GM12865 (cell line): ENCODE measurements at places on chromosomes 7 and 10.

- no peak for DNase-seq
Measured at GRCh38 chr7:54888067-54888733, 129.2 kb upstream of the SEC61G start.

DNA sequence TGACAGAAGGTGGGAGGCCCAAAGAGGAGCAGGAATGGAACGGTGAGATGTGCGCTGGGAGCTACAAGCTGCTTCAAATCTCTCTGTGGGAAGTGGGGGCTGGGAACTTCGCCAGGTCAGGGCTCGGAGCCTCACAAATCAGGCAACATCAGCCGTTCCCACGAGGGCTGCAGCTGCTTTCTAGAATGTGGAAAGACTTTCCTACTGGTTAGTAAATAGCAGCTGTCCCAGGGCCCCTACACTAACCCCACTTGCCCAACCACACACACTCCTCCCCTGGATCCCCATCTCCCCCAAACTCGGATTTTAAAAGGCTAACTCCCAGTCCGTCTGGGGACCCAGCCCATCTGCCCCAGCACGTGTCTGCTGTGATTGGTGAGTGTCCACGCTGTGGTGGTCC, 40.6 kb upstream of the PITRM1 start:
- DNase-seq, result no peak

DNA sequence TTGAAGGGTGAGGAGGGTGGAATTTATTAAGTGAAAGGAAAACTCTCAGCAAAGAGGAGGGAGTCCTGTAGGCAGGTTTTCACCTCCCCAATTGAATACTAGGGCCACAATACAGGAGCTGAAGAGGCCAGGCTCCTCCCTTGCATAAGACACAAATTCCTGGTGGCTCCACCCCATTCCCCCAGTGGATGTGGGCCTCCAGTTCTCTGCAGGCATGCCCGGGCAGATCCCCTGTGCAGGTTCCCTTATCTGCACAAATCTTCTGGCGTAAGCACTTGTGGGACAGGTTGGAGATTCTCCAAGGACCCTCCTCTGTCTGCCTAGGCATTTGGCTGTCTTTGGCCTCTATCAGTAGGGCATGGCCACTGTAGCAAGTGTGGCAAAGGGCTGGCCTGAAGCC, 847.1 kb upstream of the MBL2 start:
- peak; percentile 1 for DNase-seq

- DNase-seq, result no peak
Measured at GRCh38 chr7:68434857-68435256, 1163.4 kb upstream of the AUTS2 start.

GRCh38 chr7:17903337-17903736, 37.0 kb downstream of the SNX13 start:
- no peak for DNase-seq

DNA sequence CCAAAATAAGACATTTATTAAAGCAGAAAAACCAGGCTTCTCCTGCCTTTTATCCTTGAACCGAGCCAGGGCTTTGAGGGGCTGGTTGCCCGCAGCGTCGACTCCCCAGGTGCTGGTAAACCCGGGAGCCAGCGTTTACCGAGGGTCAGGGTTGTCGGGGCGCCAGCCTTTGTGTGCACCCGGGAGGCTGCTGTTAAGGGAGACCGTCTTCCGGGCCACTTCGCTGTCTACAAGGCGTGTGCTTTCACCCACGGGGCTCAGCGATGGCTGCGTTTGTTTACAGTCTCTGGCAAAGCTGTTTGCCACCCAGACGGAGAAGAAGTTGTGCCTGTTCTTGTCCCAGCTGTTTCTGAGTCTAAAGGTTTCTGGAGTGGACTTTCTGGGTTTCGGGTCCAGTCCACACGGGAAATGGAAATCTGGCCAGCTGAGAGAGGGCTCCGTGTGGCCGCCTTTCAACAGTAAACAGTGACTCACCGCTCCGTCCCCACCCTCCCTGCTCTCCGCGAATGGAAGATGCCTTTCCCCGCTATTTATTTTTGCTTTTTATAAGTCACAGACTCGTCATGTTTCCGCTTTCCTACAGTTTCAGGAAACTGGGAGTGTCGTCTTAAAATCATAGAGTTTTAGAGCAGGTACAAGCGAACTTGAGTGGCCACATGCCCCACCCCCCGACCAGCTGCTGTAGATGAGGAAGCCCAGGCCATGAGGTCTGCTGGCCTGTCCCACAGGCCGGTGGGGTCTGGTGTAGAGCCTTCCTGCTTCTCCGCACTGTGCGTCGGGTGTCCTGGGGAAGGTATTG, 2.2 kb downstream of the MAFK start:
- peak; percentile 50 for DNase-seq

DNA sequence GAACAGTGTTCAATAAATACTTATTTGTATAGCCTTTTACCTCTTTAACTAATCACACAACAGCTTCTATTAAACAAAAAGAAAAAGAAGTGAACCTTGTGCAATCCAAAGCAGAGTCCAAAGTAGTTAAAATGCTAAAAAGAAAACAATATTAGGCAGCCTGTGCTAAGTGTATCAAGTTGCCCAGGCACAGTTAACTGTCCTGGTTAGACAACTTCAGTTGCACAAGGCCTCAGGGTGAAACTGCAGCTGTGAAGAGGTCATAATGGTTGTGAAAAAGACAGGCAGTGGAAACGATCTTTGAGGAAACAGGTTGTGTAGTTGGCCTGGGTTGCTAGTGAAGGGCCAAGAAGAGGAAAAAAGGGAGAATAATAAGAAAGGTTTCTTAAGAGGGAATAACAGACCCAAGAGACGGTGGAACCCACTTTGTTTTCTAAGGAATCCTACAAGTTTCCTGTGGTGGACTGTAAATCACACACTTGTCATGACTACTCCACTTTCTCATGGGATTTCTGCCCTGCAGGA, 6.0 kb upstream of the CROT start:
- no peak for DNase-seq

- no peak for DNase-seq
Measured at GRCh38 chr7:925601-926000, 28.9 kb downstream of the ADAP1 start.

DNA sequence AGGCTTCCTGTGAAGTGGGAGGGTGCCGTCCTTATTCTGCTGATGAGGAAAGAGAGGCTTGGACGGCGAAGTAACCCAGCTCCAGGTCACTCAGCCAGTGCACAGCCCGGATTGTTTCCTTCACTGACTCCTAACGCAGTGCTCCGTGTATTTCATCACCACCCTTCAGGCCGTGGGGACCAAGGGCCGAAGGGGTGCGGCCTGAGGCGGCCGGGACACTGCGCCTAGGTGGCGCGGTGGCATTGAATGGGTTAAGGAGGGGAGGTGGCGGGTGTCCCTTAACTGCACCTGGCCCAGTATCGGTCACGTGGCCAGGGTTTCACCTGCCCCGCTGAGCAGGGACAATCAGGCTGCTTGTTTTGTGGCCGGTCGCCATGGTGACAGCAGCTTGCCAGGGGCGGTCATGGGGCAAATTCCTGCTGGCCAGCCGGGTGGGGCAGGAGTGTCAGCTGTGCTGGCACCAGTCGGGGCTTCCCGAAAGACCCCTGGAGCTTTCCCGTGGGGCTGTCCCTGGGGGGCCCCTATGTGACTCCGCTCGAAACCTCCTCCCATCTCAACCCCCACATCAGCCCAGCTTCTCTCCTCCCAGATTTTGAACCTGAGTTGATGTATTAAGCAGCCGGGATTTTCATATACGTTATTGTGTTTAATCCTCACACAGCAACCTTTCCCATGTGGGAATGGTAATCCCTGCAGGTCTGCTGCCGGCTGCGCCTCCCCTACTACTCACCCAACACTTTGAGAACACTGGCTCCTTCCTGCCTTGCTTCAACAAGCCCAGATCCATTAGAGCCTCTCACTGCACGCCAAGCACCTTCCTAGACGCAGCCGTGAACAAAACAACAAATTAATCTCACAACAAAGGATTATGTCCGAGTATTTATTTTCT, 4.4 kb upstream of the ABHD11 start:
- peak; percentile 62 for DNase-seq

GRCh38 chr10:93438613-93439253, 43.4 kb downstream of the MYOF start:
- no peak for DNase-seq

GRCh38 chr10:73813333-73813732, 1.9 kb upstream of the NDST2 start:
- no peak for DNase-seq

- no peak for DNase-seq
Measured at GRCh38 chr10:89981891-89982290, 280.5 kb downstream of the KIF20B start.

GRCh38 chr10:79018521-79019011, 50.2 kb upstream of the ZMIZ1 start:
- DNase-seq, result no peak

DNA sequence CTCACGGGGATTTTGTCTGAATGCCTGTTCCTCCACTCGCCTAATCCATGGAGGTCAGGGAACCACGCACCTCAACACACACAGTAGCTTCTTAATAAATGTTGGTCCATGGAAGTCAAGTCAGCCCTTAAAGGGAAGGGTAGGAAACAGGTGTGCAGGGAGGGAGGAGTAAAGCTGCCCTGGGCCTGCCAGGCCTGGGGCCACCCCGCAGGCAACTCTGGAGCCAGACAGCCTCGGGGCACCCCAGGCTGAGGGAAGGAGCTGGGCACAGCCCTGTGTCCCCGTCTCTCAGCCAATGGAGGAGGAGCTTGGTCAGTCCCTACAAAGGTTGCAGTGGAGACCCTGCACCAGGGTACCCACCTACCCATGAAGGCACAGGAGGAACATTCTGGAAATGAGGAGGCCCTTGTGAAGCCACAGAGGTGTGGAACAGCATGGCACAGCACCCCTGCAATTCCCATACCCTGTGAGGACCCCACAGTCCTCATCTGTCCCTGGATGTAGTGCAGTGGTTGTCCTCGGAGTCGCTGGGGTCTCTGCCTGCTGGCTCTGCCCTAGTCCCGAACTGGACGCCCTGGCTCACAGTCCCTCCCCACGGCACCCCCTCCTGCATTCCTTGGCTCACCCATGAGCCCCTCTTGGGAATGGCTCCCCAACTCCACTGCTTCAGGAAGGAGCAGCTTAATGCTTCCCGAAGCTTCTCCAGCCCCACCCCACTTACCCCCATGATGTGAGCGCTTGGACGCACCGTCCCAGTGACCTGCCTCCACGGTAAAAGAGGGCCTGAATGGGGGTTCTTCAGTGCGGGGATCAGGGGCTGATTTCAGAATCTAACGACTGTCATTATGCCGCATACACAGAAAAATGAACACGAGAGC, 79.2 kb upstream of the INSIG1 start:
- DNase-seq, result no peak

GRCh38 chr10:51097546-51097945, 23.3 kb downstream of the PRKG1 start:
- DNase-seq, result no peak

GRCh38 chr7:105097619-105098018, 83.6 kb downstream of the KMT2E start:
- no peak for DNase-seq

DNA sequence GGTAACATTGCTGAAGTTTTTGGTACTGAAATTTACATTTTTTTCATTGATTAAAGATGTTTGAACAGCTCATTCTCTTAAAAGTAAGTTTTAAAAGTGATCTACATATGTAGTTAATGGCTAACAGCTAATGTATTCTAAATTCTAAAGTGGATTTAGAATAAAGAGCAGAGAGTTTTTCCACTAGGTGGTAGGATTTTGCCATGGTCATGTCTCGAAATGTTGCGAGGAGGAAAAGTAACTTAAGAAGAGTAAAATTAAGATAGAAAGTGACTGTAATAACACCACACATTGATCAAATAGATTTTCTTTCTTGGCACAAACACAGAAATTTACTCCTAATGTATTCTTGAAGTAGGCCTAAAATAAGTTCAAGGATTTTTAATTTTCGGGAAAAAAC, 19.8 kb downstream of the LSMEM1 start:
- no peak for DNase-seq

GRCh38 chr7:84477786-84478478, 283.3 kb upstream of the SEMA3A start:
- no peak for DNase-seq

DNA sequence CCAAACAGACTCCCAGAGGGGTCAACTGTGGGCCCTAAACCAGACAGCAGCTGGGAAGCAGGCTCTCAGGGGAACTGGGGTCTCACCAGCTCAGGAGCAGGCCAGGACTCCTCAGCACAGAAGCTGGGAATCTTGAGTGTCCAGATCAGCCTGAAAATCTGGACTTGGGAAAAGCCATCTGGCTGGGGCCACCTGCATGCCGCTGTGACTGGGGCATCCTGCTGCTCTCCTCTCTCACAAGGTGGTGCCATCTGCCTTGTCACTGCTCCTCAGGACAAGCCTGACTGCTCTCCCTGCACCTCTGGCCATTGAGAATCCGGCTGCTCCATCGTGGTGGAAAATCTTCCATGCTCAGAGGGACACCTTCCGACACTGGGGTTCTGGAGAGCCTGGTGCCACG, 141.4 kb downstream of the PLPP4 start:
- no peak for DNase-seq

- DNase-seq, result peak; percentile 12
Measured at GRCh38 chr10:6409971-6410643, 170.0 kb downstream of the PRKCQ start.
